ENCODE measurements at places on chromosomes 5 and 9.

GRCh38 chr9:130462685-130463540 is 18.2 kb downstream of the ASS1 start:
- no peak for DNase-seq

DNA sequence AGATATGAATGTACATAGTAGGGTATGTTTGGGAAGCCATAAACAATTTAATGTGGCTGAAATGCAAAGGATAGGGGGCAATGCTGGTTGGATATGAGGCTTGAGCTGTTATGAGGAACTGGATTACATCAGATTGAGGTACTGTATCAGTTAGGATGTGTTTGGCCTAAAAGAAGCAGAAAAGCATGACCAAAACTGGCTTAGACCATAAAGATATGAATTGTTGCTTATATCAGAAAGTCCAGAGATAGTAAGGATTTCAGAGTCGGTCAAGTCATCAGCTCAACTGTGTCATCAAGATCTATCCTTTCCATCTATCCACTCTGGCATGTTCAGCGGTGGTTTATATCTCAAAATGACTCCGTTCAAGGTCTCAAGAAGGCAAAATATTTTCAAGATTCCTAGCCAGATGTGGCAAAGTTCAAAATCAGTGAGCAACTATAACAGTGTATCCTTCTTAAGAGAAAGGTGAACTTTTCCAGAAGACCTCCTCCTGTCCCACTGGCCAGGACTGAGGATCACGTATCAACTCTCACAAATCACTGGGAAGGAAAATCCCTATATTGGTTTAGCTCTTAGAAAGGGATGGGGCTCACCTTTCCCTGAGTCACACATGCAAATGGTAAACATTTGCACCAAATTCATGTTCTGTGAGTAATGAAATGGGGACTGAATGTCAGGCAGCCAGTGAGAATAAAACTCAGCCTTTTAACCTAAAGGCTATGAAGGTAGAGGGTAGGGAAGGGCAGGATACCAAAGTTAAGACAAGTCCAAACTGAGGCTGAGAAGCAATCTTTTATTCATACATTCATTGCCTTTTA is 257.8 kb downstream of the TRIM32 start:
- DNase-seq: no peak

- DNase-seq: no peak
Observed at GRCh38 chr9:105535920-105536668, 21.8 kb upstream of the FKTN start.

DNA sequence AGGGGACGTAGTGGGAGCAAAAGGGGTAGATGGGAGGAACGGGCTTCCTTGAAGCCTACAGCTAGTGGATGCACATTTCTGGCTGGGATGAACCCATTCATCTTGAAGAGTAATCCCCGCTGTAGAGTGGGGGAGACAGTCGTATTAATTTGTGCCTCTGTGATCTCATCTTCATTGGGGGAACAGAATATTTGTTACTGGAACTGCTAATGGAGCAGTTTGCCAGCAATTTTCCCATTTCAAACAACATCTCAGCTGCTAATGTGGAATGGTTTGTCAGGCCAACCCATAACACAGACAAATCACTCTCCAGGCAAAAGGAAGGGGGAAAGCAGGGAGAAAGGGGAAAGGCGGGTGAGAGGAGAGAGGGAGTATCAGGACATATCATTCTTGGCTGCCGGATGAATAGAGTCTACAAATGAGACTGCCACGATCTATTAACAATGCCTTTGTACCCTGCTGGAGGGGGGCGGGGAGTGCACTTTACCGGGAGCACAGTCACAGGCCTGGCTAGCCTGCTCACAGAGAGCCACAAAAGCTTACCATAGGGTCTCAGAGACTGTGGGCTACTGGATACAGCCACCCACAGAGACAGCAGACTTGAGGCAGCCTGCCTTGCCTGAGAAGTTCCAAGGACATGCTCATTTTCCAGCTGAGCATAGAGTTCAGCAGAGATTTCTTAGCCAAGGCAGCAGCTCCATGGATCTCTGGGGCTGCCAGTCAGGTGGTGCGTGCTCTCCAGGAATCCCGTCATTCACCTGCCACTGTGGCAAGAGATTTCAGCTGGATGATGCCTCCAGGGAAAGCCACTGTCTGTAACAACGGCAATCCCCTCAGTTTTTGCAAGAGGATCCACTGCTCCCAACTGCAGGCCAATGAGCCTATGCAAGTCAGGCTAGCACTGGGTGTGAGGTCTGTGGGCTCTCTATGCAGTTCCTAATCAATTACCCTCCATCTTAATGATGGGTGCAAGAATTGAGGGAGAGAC is 217.7 kb upstream of the PANK3 start:
- DNase-seq: no peak

- DNase-seq: no peak
Observed at GRCh38 chr5:4420681-4421080, 719.4 kb upstream of the ADAMTS16 start.

- DNase-seq: no peak
Observed at GRCh38 chr5:9046756-9047481, 499.0 kb downstream of the SEMA5A start.

DNA sequence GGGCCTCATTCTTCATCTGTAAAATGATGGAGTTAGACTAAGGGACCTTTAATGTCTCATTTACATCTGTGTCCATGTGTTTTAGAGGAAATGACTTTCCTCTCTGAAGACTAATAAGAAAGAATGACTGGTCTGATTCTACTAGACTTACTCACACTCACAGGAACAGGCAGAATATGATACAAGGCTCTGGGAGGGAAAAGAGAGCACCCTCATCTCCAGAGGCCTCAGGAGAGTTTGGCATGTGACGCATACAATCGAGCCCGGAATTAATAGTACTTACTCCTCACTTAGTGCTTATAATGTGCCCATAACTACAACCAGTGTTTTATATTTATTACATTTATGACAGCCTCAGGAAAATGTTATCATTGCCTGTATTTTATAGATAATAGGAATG is 608.7 kb downstream of the KCTD16 start:
- DNase-seq: no peak

DNA sequence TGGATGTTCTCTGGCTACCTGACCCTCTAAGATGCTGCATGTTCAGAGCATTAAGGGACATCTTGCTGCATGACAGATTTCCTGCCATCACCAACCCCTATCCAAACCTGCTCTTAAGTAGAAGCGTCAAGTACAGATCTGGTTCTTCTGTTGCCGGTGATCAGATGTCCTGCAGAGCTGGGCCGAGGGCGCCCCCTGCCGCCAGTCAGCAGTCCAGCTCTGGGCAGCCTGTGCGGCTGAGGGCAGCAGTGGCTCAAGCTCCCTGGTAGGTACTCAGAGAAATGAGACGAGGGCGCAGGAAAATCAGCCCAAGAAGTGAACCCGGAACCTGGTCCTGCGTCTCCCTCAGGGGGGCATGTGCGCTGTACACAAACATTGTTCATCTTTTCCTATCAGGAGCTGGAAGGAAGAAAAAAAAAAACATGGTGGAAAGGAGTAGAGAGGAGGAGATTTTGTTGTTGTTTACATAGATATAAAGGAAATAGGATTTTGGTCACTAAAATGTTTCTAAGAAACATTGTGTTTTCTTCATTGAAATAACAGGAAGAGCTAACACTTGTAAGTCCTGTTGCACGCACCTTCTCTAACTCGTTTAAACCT is 95.8 kb downstream of the CFAP90 start:
- no peak for DNase-seq

DNA sequence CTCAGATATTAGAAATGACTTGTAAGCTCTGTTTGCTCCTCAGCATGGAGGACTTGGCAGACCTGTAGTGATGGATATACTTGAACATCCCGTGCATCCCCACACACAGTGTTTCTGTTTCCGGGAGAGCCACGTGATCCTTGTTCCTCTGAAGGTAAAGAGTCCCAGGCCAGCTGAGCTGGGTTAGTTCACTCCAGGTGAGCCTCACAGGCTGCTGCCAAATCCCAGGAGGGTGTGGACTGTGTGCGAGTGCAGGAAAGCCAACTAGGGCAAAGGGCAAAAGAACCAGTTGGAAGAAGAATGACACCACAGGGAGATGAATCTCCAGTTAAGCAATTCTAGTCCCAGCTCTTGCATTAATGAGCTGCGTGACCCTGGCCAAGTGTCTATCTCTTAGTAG is 10.4 kb upstream of the TOMM5 start:
- no peak for DNase-seq

DNA sequence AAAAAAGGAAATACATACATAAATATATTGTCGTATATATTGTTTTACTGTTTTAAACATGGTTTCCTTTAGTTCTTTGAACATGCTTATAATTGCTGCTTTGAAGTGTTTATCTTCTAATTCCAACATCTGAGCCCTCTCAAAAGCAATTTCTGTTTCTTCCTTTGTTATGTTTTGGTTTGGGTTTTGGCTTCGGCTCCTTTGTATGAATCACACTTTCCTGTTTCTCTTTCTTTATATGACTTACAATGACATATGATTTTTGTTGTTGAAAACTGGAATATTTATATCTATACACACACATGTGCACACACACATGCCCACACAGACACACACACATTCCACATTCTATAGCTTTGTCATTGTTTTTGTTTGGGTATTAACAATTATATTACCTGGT is 1206.7 kb downstream of the CDH12 start:
- no peak for DNase-seq

DNA sequence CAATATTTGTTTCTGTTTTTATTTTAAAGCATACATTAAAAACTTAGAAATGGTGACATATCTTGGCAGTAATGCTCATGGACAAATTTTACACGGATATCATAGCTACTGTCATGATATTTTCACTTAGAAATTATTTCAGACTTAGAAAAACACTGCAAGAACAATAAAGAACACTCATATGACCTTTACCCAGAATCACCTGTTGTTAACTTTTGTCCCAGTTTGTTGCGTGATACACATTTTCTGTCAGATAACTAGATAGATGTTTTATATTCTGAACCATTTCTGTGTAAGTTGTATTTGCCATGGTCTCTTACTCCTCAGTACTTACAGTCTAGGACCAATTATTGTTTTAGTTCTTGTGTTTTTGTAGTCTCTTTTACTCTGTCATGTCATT is 3.6 kb upstream of the LRRC70 start:
- DNase-seq: no peak

- DNase-seq: no peak
Observed at GRCh38 chr9:106287091-106287631, 575.8 kb upstream of the ZNF462 start.

DNA sequence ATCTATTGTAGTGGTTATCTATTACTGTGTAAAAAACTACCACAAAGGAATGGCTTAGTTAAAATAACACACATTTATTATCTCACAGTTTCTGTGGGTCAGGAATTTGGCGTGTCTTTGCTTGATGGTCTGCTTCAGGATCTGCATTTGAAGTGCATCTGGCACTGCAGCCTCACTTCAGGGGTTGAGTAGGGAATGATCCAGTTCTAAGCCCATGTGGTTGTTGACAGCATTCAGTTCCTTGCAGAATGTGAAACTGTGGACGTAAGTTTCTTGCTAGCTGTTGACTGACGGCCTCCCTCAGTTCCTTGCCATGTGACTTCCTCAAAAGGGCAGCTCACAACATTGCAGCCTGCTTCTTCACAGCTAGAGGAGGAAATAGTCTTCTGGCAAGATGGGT is 2.1 kb upstream of the OGN start:
- DNase-seq: no peak

DNA sequence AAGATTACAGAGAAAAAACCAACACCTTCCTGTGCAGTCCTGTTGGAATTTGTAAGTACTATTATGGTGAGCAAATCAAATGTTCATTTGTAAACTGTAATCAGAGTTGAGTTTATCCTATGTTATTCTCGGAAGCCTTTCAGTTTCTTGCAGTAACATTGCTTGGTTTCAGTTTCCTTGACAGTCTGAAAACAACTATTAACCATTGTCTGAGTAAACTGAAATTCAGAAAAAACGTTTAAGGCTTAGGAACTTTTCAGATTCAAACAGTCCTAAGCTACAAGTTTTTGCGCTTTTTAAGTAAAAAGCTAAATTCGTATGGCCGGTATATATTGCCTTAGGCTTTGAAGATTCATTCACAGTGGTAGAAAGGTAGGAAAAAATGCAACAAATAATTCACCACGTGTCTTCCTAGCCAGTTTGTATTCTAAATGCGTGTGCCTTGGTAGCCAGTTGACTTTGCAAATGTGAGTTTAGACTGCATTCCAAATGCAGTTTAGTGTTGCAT is 2.5 kb downstream of the GPBP1 start:
- DNase-seq: no peak

- no peak for DNase-seq
Observed at GRCh38 chr5:2164586-2164985, 281.9 kb upstream of the IRX4 start.

GRCh38 chr5:157109744-157110143 is 900 bp upstream of the HAVCR2 start:
- DNase-seq: no peak

DNA sequence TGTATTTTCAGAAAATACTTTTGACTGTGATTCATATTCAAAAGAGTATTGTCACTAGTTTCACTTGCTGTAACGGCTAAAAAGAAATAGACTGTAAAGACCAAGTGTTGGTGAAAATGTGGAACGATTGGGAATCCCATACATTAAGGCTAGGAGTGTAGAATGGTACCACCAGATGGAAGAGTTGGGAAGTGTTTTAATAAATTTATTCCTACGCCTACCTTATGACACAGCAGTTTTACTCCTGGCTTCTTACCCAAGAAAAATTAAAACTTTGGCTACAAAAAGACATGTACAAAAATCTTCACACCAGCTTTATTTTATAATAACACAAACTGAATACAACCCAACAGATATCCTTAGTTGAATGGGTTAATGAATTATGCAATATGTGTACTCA is 256.2 kb downstream of the TAF11L14 start:
- DNase-seq: no peak

DNA sequence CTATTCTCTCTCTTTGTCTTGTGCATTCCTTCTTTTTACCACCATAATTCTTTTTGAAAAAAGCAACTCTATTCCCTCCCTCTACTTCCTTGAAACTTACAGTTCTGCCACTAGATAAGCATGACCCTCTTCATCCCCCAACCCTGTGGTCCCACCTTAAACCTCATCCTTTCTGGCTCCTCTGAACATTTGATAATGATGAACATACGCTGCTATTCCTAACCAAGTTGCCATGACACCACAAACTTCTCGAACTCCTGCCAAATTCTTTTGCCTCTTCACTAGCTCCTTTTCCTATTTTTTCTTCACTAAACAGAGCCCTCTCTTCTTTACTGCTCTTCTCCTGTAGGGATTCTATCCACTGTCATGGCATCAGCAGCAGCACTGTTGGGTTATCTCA is 57.1 kb downstream of the MOCS2 start:
- no peak for DNase-seq

GRCh38 chr5:59158637-59159391 is 575.9 kb downstream of the RAB3C start:
- DNase-seq: no peak

- DNase-seq: no peak
Observed at GRCh38 chr9:114418053-114418452, 30.3 kb upstream of the AKNA start.

- DNase-seq: no peak
Observed at GRCh38 chr9:91726406-91727100, 223.5 kb downstream of the ROR2 start.

Data from activated CD4-positive, alpha-beta T cell treated with anti-CD3 and anti-CD28 coated beads, Interleukin-2, amount 50 U/mL, for 24 hours (primary cell).